Uterine smooth muscle cell (primary cell): ENCODE measurements at places on chromosomes 6 and 20. TPM values are rescaled to one million over a fixed set of nuclear protein-coding genes. Genes with fewer than 3 reads are reported as not detected.

Gene CLVS2
- total RNA-seq, result 0.12 TPM in 1 of 2 replicates, not detected in the other

Gene PRR18
- total RNA-seq, result 0.12 TPM in 1 of 2 replicates, not detected in the other

Gene DPPA5
- not detected in 2 replicates for total RNA-seq

Gene SLC2A10
- 23.4 and 49.7 TPM in 2 replicates for total RNA-seq

Gene CFAP206
- 0.37 and 0.66 TPM in 2 replicates for total RNA-seq

Gene PGBD1
- 7.9 and 9.5 TPM in 2 replicates for total RNA-seq

Gene PNLDC1
- not detected in 2 replicates for total RNA-seq

Gene MYBL2
- 3.0 and 16.8 TPM in 2 replicates for total RNA-seq

Gene SEL1L2
- total RNA-seq, result not detected in 2 replicates

Gene CSNK2B
- total RNA-seq, result 82.2 and 114 TPM in 2 replicates

Gene KHDC3L
- 0.12 TPM in 1 of 2 replicates, not detected in the other for total RNA-seq

Gene NFATC2
- total RNA-seq, result not detected in 2 replicates

Gene GJA10
- total RNA-seq, result not detected in 2 replicates

Gene FAXC
- total RNA-seq, result 1.2 TPM in 2 replicates
